ENCODE measurements at places on chromosomes 2 and 18.

DNA sequence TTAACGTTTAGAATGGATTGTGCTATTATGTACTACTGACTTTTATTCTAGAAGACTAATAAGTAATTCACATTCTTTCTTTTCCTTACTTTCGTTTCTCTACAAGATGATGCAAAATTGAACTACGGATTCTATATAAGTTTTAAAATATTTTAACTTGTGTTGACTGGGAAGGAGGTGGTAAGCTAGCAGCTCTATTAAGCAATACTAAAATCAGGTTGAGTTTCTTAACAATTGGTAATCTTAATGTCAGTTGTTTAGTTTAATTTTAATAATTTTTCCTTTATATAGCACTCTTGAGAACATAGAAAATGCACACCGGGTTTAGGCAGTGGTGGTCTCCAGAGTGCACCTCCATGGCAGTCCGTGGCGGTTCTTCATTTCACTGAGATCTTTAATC is 215.2 kb downstream of the MCFD2 start:
- no peak for DNase-seq

GRCh38 chr2:162908567-162908966 is 70.0 kb upstream of the KCNH7 start:
- no peak for DNase-seq

- no peak for DNase-seq
These were observed 5.5 kb upstream of the LIMS2 start for GRCh38 chr2:127680706-127681287.

GRCh38 chr2:232689152-232689910 is 7.8 kb upstream of the GIGYF2 start:
- DNase-seq: no peak

DNA sequence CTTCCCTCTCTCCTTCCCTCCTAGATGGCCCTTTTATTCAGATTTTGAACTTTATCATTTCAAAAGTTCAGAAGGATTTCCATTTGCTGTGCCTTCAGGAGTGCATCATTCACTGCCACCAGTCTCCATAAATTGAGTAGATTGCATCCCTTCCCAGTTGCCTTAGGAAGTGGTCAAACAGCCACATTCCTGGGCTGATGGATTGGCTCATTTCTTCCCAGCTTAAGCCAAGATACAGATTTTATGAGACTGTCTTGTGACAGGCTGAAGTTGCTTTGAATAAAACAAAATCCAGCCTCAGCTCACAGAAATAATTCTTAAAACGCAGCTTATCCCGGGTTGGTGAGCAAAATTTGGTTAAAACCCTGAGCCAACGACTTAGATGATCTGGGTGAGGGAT is 9.8 kb downstream of the NRP2 start:
- no peak for DNase-seq

DNA sequence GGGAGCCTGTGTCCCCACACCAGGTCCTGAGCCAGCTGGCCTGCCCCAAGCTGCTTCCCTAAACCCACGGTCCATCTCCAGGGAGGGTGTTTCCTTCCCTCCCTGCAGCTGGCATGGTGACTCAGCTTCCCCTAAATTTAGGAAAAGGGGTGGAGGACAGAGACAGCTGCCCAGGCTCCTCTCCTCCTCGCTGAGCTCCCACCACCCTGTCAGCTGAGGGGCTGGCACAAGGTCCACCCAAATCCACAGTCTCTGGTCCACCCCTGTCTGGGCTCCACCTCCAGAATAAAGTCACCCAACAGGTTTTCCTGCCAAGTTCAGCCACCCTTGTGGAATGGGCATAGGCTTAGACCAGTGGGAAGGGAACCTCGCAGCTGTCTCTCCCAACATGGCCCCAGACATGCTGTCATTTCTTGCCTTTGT is 156.5 kb downstream of the TNS1 start:
- DNase-seq: no peak

GRCh38 chr2:128439031-128439790 is 120.5 kb upstream of the HS6ST1 start:
- no peak for DNase-seq

- DNase-seq: no peak
These were observed 1.5 kb downstream of the PELI1 start for GRCh38 chr2:64142741-64143168.

- no peak for DNase-seq
These were observed 12.1 kb downstream of the ADAM17 start for GRCh38 chr2:9543557-9543956.

DNA sequence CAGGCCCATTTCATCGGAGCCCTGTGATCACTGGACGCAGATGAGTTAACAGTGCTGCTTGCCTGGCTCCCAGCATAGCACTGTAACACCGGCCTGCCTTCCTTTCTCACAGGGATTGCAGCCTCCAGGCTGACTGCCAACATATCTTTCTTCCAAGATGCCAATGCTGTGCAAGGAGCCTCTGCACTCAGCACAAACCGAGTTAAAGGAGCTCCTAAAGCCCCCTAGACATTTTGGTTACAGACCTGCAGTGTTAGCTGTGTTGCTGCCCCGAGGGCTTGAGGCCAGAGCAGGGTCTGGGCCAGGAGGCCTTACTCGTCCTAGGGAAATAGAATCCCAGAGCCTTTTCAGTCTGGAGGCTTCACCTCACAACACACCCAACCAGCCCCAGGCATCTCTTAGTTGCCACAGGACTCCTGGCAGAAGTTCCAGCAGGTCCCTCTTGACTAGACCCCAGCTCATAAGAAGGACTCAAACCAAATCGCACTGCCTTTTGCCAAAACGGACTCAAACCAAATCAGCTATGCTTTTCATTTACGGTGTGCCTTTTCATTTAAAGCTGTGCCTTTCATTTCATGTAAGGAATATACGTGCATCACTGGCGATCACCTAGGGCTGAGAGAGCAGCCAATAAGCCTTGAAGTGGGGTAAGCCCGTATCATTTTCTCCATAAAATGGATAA is 58.4 kb upstream of the EML4 start:
- no peak for DNase-seq

DNA sequence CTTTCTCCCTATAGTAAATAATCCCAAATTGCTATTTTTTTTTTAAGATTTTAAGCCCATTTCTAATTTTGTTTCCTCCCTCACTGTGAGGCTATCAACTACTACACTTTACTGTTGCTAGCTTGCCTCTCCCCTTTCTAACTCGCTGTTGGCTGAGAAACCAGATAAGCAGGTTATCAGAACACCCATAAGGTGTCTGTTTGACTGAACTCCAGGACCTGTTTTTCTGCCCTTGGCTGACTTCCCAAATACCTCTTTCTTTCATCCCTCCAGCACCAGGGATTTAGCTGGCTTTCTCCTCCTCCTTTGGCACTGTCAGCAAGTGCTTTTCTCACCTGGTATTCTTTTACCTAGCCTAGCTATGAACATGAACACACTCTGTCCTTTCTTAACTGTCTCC is 11.1 kb downstream of the TRAK2 start:
- no peak for DNase-seq

DNA sequence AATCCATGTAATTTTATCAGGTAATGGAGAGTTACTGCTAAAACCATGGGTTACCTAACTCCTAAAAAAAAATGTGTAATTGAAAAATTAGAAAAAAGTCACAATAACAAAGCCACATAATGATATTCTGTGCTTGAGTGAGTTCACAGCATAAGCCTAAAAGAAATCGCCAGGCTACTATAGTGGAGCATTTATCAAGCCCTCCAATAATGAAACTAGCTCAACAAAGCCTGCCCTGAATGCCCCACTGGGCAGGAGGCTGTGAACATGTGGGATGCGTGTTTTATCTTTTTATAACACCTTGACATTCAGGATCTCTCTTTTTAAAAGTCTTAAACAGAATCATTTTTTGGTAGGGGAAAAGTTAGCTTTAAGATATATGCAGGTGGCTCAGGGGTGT is 86.3 kb downstream of the KCTD18 start:
- DNase-seq: no peak

DNA sequence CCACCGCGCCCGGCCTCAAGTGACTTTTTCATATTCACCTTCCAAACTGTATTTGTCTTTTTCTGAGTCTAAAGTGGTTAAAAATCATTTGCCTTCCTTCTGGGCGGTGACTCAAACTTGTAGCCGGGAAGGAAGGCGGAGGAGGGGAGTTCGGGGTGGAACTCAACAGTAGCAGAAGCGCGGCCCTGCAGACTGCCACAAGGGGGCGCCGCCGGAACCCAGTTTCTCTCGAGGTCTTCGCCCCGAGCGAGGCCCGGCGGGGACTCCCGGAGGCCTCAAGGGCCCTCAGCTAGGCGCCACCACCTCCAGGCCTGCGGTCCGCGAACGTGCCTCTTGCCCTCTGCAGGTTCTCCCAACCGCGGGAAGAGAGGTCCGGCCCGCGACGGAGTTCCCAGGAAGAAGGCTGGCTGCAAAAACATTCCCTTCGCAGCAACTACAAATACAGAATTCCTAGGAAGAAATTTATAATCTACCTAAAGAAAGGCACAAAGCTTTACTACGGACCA is 16.8 kb upstream of the ITM2C start:
- peak; percentile 88 for DNase-seq

GRCh38 chr2:150624001-150624401 is 136.5 kb upstream of the RND3 start:
- DNase-seq: no peak

- DNase-seq: no peak
These were observed 128.7 kb downstream of the TXNL1 start for GRCh38 chr18:56509656-56510055.

DNA sequence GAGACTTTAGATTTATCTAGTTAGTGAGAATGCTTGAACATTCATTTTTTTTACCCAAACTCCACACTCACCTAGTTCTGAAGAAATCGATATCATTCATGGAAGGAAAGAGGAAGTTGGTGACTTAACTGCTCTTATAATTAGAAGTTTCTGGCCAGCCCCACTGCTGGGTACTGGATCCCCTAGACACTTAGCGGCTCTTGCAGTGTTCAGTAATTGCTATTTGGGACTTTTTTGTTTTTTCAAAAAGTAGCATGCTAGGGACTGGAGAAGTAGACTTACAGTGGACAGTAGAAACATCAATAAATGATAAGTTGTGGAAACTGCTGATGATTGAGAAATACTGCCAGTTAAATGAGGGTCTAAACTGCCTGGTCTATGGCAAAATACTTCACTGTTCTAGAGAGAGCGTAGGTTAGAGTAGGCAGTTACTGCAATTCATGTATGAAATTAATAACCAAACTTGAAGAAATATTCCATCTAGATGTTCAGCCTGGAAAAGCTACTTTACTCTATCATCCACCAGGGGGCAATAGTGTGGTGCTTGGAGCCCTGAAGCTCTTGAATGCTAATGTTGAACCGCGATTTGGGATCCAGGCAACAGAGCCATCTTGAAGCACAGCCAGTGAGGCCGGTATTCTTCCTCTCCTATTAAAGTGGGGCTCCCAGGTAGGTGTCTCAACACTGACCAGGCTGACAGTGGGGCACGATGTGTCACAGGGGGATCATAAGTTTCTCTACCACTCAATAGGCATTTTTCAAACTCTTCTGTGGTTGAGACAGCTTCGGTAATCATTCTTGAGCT is 146.1 kb upstream of the SESTD1 start:
- DNase-seq: no peak

GRCh38 chr18:29853126-29853525 is 1189.4 kb downstream of the DSC3 start:
- DNase-seq: no peak

- DNase-seq: no peak
These were observed 4.9 kb downstream of the TM4SF20 start for GRCh38 chr2:227374158-227374557.

DNA sequence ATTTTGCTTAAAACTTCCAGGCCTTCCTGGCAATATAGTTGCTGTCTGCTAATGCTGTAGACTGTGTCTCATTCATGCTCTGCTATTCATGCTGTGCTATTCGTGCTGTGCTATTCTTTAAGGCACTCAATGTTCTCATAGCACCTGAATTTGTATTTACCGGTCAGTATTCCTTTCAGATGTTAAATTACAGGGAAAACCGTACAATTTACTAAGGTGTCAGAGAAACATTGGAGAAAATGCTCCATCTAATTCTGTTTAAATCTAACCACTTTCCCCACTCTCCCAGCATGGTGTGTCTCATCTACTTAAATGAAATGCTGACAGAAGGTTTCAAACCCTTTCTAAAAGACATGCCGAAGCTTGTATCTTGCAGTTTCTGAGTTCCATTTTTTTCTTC is 25.0 kb downstream of the FAM171B start:
- DNase-seq: no peak

GRCh38 chr2:71884303-71885042 is 263.2 kb downstream of the CYP26B1 start:
- DNase-seq: no peak

DNA sequence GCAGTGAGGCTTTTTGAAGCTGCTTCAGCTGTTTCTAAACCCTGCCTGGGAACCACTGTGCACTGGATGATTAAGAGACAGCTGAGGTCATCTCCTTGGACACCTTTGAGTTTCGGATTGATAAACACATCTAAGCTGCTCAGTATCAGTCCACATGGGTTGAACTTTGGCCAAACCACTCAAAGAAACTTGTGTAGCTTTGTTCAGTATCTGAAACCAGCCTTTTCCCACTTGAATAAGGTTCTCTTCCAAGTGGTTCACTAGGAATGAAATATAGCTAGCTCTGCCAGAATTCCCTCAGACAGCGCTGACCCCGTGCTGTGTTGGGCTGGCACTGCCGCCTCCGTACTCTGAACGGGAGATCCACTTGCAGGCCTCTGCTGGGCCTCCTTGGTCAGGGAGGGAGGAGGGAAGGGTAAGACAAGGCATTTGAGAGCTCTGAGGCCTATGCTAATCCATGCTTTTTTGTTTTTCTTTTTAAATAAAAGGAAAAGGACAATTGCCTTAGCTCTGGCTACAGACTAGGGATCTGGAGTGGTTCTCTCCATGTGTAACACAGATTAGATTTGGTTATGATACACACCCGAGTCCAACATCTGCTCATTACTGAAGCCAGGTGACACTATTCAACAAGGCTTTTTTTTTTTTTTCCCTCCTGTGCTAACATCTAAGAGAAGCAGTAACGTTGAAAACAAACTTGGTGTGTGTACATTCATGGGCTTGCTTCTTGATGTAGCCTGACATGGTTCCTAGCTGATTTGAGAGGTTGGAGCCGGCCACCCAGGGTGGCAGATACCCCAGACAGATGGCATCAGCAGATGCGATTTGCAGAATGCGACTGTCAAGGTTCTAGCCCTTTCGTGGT is 67.7 kb downstream of the NCK2 start:
- no peak for DNase-seq
